ENCODE measurements at places on chromosomes 2 and 18.

GRCh38 chr18:6409933-6410332 is 4.8 kb downstream of the L3MBTL4 start:
- DNase-seq = no peak

- no peak for DNase-seq
Observed at GRCh38 chr2:74001121-74001520, 16.4 kb downstream of the TET3 start.

DNA sequence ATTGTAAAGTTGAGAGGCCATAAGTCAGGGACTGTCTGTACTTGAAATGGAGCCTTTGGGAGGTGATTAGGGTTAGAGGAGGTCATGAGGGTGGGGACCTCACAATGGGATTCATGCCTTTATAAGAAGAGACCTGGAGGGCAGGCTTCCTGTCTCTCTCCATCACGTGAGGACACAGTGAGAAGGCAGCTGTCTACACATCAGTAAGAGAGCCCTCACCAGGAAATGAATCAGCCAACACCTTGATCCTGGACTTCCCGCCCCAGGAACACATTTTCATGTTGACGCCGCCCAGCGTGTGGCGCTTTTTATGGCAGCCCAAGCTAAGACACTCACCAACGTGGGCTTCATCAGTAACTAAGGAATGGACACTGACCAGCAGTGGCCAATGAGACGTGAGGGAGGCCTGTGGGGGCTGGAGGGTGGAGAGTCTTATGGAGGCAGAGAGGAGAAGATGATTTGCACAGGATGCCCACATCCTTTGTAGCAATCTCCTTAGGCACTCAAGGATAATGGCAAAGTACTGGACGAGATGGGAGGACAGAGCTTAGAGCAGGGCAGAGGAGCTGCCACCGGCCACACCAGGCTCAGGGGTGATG is 162.7 kb downstream of the EIPR1 start:
- DNase-seq = peak; percentile 56

DNA sequence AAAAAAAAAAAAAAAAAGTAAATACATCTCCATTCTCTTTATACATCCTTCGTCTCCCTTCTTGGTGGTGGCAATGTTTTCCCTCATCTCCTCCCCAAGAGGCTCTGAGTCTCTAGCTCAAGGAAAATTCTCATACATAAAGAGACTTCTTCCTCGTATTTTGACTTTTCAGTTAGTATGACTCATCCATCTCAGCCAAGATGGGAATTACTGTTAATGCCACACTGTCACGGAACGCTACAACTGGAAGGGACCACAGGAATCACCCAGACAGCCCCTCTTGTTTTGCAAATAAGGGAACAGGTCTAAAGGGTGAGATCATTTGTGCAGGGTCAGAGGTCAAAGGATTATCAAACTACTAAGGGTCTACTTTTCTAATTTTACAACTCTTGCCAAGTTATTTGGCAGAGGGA is 19.5 kb downstream of the NFE2L2 start:
- DNase-seq = no peak

DNA sequence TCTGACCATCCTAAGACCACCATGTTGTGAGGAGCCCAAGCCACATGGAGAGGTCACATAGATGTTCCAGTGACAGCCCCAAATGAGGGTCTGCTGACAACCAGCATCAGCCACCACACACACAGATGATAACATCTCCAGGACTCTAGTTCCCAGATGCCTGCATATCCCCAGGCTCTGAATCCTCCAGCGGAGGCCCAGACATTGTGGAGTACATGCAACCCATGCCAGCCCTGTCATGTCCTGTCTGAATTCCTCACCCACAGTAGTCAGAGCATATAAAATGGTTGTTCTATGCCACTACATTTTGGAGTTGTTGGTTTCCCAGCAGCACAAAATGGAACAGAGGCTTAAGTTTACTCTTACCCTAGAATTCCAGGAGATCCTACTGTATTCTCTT is 122.0 kb upstream of the SLC35G4 start:
- no peak for DNase-seq

DNA sequence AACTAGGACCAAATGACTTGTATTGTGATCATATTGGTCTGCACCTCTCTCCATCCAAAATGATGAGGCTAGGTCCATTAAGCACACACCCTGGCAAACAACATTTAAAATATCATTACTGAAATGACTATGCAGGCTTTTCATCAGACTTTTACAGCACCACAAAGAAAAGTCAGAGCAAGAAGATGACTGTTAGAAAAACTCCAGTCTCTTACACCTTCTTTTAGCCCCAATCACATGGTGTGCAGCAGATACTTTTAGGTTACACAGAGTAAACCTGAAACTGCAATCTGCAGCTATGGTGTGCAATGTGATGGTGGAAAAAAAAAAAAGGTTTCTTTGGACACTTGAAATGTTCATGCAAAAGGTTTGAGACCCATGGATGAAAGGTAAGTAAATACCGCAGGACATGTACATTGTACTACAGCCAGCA is 5.4 kb upstream of the POLI start:
- DNase-seq = no peak

- no peak for DNase-seq
Observed at GRCh38 chr2:237561221-237561620, 5.2 kb upstream of the PRLH start.

Data from cardiac septum (tissue), 1 donor.